Omental fat pad (tissue), 4 donors: ENCODE measurements at places on chromosomes 12 and 14. TPM values are rescaled to one million over a fixed set of nuclear protein-coding genes. Genes with fewer than 3 reads are reported as not detected.

GRCh38 chr12:111275308-111275707 lies 93.6 kb downstream of the PHETA1 start:
- DNase-seq = no peak

SLC41A2 gene
- total RNA-seq = 67.4 TPM

DNA sequence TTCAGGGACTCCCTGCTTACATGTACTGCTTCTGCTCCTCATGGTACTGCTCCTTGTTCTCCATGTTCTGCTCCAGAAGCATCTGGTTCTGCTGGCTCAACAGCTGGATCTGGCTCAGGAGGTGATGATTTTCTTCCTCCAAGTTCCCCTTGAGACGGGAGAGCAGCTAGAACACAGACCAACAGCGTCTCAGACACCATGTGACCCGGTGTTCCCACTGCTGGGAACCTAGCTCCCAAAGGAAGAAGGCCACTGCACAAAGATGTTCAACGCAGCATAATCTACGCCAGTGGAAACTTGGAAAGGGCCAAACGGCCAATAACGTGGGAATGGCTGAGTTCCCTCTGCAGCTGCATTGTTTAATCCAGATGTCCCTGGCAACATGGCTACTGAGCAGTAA lies 49.6 kb upstream of the GPR68 start:
- no peak for DNase-seq

DNA sequence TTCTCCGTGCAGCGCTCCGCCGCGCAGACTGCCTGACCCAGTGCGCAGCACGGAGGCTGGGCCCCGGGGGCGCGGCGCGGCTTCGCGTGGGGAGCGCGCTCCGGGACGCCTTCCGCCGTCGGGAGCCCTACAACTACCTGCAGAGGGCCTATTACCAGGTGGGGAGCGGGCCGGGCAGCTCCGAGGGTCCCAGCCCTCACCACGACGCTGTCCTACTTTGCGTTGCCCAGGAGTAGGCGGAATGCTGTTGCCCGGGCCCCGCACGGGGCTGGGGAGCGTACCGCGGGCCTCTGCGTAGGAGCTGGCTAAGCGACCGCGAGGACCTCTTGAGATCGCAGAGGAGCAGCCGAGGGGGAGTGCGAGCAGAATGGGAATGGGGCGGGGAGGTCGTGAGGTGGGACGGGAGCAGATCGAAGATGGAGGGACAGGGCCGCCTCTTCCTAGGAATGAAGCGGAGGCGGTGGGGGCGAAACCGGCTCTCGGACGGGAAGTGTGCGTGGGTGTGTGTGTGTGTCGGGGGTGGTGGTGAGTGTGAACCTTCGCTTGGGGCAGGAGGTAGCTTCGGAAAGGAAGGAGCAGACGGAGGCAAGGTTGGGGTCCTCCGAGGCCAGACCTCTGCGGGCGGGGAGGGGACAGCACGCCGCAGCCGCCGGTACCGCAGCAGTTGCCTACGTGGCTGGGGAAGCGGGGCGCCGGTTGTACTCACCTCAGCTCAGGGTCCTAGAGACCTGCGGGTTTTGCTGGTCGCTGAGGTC lies 751 bp downstream of the P3H3 start:
- no peak for DNase-seq

GRCh38 chr14:72701605-72702004 lies 192.3 kb downstream of the DPF3 start:
- DNase-seq = no peak

HOXC10 gene
- total RNA-seq = not detected

- no peak for DNase-seq
These were observed 21.0 kb downstream of the ASPG start for GRCh38 chr14:104106471-104106991.

- no peak for DNase-seq
These were observed 25.3 kb upstream of the CLMN start for GRCh38 chr14:95345032-95345431.

DNA sequence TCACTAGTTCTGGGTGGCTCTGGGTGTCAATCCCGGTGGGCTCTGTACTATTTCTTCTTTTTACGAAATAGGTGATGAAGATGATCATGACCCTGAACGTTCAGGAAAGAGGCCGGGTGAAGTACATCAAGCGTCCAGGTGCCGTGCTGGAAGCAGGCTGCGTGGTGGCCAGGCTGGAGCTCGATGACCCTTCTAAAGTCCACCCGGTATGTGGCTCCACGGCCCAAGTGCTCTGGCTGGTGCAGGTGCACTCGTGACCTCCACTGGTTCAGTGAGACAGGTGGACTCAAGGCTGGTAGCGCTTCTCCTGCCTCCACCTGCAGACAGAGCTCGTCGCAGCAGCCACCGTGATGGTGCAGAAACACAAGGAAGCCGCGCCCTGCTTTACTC lies 85.1 kb downstream of the ACACB start:
- no peak for DNase-seq

DNA sequence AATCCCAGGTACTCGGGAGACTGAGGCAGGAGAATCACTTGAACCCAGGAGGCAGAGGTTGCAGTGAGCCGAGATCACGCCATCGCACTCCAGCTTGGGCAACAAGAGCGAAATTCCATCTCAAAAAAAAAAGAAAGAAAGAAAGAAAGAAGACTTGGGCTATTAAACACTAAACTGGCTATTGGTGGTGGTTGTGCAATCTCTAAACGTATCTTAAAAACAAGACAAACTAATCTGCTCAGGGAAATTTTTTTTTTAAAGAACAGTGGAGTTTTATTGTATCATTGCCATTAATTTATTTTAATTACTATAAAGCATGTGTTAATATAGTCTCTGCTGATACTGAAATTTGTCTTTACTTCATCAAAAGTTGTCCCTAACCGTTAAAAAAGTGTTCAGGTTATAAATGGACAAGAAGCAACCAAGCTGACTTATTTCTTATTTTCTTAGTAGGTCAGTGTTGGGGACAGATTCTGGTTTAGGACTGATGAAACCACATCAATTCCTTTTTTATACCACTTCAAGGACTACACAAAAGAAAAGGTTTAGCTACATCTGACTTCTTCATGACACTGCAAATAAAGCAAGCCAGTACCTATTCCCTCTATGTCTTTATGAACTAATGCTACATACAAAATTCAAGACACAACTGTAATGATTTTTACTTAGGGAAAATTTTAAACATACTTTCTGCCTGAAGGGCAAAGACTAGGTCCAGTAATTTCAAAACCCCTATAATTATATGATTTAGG lies 68.7 kb upstream of the KRAS start:
- DNase-seq = no peak

DNA sequence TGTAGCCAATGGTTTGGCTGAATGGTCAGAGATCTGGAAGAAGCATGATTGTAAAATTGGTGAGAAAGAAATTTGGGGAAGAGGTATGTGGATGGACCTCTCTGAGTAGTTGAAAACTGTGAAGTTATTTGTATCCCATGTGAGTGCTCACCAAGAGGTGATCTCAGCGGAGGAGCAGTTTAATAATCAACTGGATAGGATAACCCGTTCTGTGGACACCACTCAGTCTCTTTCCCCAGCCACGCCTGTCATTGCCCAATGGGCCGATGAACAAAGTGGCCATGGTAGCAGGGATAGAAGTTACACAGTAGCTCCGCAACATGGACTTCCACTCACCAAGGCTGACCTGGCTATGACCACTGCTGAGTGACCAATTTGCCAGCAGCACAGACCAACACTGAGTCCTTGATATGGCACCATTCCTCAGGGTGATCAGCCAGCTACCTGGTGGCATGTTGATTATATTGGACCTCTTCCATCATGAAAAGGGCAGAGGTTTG lies 257.4 kb upstream of the ATXN7L3B start:
- no peak for DNase-seq

- DNase-seq = no peak
These were observed 73.1 kb upstream of the GPR68 start for GRCh38 chr14:91317381-91318308.

- DNase-seq = peak; percentile 44
These were observed at the start of gene ERO1A for GRCh38 chr14:52695481-52696091. Gene ERO1A, minus strand, starts transcription at chr14:52695558. Its CDS starts 77 bp downstream, at chr14:52695481.

TSPAN11 gene
- 1.4 TPM for total RNA-seq

DNA sequence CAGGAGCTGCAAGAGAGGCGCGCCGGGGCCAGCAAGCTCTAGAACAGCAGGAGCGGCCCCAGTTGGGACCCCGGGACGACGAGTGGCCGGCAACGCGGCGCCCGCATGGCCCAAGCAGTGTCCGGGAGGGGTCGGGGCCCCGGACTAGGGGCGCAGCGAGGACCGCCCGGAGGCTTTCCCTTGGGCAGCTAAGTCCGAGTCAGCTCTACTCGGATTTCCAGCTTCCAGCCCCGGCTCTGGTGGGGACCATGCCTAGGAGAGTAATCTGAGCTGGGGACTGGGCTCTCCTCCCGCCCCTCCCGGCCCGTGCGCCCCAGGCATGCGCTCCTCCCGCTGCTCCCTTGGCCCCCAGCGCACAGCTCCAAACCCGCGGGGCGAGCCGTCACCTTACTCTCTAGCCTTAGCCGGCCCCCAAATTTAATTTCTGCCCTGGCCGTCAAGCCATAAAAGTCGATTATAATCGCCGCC lies 41.6 kb upstream of the CAPRIN2 start:
- no peak for DNase-seq

SLC39A2 gene
- total RNA-seq = not detected

GRCh38 chr12:118061873-118062843 lies 1.2 kb upstream of the WSB2 start:
- DNase-seq = no peak

DNA sequence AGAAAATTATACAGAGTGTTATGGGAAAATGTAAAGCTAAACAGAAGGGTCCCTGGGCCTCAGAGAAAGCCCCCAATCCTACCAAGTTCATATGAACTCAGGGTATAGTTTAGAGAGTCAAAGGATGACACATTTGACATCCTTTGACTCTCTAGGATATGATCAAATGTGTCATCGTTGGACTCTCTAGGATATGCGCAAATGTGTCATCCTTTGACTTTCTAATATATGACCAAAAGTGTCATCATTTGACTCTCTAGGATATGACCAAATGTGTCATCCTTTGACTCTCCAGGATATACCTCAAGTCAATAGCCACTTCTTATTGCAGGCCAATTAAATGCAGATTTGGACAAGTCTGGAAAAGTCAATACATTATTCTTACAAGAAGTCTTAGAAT lies 204.8 kb upstream of the IGF1 start:
- DNase-seq = no peak

GRCh38 chr12:93323625-93324329 lies 53.9 kb upstream of the NUDT4 start:
- DNase-seq = no peak

GRCh38 chr14:35336494-35337268 lies 44.5 kb downstream of the PSMA6 start:
- peak; percentile 81 for DNase-seq

ZNF10 gene
- 13.2 TPM for total RNA-seq

DNA sequence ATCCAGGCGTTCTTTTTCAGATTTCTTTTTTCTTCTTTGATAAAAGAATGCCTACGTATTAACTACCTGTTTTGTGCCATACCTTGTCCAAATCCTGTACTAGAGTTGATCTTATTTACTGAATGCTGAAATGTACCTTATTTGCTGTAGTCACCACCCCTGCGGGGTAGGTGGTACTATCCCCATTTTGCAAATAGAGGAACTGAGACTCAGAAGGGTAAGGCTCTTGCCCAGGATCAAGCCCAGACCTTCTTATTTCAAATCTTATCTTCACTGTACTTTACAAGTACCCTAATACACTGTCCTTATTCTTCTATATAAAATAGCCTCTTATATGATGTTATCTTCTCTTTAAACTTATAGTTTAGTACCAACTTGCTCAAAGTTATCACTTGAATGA lies 206.5 kb downstream of the SLC41A2 start:
- DNase-seq = no peak

DNA sequence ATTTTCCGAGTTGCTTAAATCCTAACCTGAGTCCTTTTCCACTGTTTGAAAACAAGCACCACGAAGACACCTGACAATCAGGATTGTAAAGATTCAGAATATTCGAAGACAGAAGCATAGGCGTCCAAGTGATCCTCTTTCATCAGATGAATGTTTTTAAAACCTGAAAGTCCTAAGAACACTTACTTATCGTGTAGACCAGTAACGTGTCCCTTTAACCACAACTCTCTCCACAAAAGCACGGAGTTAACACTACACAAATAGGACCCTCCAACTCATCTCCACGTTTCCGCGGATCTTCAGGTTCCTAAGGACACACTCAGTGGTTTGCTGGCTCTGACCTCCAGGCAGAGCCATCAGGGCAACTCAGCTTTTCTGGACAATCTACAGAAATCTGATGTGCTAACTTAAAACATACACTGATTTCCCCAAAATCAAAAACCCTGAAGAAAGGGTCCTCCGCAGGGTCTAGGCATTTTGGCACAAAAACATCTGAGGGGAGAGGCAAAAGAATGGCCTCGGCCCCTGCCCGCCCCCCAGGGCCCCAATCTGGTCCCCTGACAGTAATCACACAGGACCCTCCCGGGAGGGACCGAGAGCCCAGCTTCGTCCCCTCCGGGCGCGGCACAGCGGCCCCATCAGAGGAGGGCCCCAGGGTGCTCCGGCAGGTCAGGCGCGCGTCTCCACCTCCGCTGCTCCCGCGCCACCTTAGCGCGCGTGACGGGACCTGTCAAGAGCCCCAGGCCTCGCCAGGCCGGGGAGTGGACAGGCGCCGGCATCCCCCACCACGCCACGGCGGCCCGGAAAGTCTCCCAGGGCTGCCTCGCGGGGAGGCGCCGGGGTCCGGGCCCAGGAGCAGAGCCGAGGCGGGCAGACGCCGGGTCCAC lies 925 bp downstream of the DICER1 start:
- DNase-seq = no peak

GRCh38 chr14:31457665-31458659 lies 656 bp upstream of the DTD2 start:
- no peak for DNase-seq

GRCh38 chr12:104718304-104718929 lies 239.7 kb downstream of the SLC41A2 start:
- DNase-seq = no peak
